ENCODE measurements at places on chromosomes 7 and 10.

GRCh38 chr7:75042831-75043703 is 30.5 kb downstream of the RCC1L start:
- no peak for DNase-seq

GRCh38 chr10:4243651-4244050 is 458.6 kb upstream of the KLF6 start:
- DNase-seq = peak; percentile 99

GRCh38 chr10:92574548-92575261 is 812 bp upstream of the IDE start:
- DNase-seq = peak; percentile 57

DNA sequence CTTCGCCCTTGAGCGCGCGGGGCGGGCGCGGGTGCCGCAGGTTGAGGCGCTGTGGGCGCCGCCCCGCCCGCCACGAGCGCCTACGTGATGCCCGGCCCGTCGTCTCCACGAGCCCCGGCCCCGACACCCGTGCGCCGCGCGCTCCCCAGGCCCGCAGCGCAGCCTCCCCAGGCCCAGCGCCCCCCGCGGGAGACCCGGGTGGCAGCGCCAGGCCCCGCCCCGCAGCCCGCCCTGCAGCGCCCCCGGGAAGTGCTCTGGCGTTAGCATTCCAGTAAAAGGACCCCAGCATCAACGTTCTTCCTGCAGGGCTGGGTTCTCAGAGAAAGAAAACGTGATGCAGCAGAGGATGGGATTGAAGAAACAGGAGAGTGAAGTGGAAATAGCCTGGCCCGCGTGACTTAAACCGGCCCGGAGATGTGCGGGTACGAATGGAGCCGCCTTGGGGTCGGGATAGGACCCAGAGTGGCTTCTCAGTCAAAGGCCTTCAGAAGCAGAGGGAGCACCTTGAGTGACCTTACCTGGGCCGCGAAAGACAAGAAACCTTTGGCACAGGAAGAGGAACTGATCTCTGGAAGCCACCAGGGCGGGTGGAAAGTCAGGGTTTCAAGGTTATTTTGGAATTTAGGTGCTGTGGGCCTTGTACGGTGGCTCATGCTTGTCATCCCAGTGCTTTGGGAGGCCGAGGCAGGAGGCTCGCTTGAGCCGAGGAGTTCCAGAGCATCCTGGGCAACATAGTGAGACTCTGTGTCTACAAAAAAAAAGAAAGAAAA is 1.8 kb downstream of the PFKP start:
- no peak for DNase-seq

- DNase-seq = no peak
These were observed 12.7 kb upstream of the PPIF start for GRCh38 chr10:79334573-79334972.

- DNase-seq = peak; percentile 77
These were observed 35.9 kb upstream of the ANK3 start for GRCh38 chr10:60425392-60426110.

DNA sequence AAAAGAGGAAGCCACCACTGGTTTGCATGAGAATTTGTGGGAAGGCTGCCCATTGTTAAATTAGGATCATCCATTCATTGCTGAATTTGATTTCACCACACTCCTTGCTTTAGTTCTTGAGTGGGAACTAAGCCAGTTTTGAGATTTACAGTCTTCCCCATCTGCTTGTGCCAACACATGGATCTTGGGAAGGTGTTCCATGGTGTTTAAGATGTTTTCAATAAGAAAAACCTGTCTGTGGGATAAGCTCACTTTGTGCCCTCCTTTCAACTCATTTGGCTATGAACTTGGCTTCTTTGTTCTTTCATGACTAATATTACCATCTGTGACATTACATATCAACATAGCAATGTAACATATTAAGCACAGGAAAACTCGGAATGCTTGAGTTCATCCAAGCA is 73.2 kb downstream of the INHBA start:
- DNase-seq = peak; percentile 6

GRCh38 chr10:34102237-34102673 is 712.8 kb downstream of the PARD3 start:
- DNase-seq = peak; percentile 68

- DNase-seq = no peak
These were observed 52.6 kb downstream of the EVX1 start for GRCh38 chr7:27295236-27295635.

GRCh38 chr10:45373003-45373575 is 927 bp upstream of the ALOX5 start:
- DNase-seq = no peak

DNA sequence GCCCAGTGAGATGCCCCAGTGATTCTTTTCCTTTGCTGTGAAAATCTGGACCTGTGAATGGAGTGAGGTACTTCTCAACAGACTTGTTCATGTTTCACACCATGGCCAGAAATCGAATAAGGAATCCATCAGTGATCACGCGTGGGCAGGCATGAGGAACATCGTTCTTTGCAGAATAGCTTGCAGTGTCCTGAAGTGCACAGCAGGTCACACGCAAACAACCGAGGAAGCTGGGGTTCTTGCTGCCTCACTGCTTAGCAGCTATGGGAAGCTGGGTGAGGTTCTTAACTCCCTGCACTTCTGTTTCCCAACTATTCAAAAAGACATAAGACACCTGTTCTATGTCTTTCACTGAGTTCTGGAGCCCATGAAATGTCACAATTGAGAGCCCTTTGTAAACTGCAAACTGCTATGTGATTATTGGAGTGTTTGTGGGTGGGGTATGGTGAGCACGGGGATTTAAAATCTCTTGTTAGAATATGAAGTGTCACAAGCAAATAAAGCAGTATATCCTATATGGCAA is 253.4 kb downstream of the KIAA1217 start:
- DNase-seq = no peak

DNA sequence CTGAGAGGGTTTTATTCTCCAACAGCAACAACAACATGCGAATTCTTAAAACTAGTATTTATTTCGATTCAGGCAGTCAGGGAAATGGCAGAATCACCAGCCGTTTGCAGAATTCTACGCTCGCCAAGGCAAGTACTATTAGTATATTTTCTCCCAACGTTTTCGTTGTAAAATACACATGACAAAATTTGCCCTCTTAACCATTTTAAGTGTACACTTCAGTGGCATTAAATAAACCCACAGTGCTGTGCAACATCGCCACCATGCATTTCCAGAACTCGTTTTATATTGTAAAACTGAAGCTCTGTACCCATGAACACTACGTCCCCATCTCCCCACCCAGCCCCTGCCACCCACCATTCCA is 10.8 kb downstream of the EN2 start:
- DNase-seq = no peak

- DNase-seq = no peak
These were observed 69.1 kb downstream of the NKX6-2 start for GRCh38 chr10:132716691-132717490.

GRCh38 chr10:122911889-122912484 is 1.6 kb downstream of the FAM24A start:
- DNase-seq = peak; percentile 47

GRCh38 chr7:82414389-82414788 is 29.2 kb downstream of the CACNA2D1 start:
- DNase-seq = no peak

GRCh38 chr7:131586259-131586658 is 29.8 kb upstream of the PODXL start:
- DNase-seq = no peak

- no peak for DNase-seq
These were observed 49.0 kb downstream of the ZRANB1 start for GRCh38 chr10:124990671-124991625.

DNA sequence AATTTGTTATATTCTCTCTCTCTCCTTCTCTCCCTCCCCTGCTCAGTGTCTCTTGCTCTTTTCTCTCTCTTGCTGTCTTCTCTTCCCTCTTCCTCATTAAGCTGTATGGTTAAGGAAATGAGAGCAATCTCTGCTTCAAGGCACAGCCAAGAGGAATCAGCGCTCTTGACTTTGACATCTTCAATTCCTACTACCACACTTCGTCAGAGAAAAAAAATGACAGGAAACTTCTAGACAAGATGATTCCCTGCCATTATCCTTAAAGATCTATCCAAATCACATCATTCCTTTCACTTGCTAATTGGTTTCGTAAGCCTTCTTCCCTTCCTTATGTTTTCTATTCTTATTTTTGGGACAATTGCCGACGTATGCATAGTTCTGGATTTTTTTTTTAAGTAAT is 425.0 kb downstream of the KCNMA1 start:
- no peak for DNase-seq

GRCh38 chr10:73159038-73159648 is 8.7 kb downstream of the ECD start:
- peak; percentile 38 for DNase-seq

DNA sequence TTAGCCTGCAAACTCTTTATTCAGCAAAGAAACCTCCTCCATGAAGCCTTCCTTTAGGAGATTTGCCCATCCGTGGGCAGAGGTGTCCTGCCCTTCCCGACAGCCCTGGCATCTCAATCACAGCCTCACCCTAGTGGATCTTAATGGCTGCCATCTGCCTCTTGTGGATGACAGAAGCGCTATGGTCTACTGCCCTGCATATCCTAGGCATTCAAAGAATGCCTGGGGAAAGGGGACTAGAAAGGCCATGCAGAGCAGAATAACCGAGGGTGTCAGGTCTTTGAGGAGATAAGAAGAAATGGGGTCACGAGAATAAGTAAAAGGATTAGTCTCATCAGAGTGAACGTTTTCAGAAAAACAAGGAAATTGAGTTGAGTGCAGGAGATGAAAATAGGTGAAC is 57.7 kb upstream of the SPOCK2 start:
- no peak for DNase-seq

DNA sequence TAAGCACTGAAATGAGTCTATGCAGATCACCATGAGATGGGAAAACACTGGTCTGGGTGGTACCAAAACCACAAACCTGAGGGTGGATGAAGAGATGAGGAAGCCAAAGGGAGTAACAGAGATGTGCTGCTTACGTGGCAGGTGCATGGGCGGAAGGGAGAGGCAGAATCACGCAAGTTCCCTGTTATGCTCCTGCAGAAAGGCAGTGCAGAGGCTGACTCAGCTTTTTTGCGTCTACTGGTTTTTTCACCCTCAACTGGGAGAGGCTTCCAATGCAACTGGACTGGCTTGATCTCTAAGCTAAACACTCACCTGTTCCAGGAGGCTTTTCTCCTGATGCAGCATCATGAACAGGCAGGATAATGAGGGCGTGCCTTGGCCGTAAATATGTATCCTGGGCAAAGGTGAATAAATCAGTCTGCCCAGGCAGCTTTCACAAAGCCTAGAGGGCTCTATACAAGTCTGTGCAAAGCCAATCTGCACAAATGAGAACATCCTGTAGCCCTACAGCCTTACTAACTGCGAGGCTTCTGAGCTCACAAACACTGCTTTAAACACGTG is 95.4 kb upstream of the AFAP1L2 start:
- no peak for DNase-seq

DNA sequence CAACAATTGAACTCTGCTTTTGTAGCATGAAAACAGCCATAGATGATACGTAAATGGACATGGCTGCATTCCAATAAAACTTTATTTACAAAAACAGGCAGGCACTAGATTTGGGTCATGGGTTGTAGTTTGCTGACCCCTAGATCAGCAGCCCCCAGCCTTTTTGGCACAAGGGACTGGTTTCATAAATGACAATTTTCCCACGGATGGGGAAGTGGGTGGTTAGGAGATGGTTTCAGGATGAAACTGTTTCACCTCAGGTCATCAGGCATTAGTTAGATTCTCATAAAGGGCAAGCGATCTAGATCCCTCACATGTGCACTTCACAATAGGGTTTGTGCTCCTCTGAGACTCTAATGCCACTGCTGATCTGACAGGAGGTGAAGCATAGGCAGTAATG is 16.5 kb upstream of the ANK3 start:
- DNase-seq = no peak

- DNase-seq = no peak
These were observed 78.0 kb downstream of the WDR37 start for GRCh38 chr10:1134156-1134555.

- DNase-seq = no peak
These were observed 3.5 kb upstream of the CCDC126 start for GRCh38 chr7:23593706-23594105.

- DNase-seq = no peak
These were observed 41.1 kb downstream of the COBL start for GRCh38 chr7:51275532-51275931.

GRCh38 chr7:50266635-50267386 is 37.7 kb upstream of the IKZF1 start:
- no peak for DNase-seq

DNA sequence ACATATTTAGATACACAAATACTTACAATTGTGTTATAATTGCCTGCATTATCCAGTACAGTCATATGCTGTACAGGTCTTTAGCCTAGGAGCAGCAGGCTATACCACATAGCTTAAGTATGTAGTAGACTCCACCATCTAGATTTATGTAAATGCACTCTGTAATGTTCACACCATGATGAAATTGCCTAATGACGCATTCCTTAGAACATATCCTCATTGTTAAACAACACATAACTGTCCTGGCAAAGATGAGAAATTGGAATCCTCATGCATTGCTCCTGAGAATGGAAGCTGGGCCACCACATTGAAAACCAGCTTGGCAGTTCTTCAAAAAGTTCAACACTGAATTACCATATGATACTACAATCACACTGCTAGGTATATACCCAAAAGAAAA is 1002.8 kb upstream of the CELF2 start:
- DNase-seq = peak; percentile 13

GRCh38 chr7:106736508-106737201 is 75.7 kb upstream of the CCDC71L start:
- peak; percentile 84 for DNase-seq

DNA sequence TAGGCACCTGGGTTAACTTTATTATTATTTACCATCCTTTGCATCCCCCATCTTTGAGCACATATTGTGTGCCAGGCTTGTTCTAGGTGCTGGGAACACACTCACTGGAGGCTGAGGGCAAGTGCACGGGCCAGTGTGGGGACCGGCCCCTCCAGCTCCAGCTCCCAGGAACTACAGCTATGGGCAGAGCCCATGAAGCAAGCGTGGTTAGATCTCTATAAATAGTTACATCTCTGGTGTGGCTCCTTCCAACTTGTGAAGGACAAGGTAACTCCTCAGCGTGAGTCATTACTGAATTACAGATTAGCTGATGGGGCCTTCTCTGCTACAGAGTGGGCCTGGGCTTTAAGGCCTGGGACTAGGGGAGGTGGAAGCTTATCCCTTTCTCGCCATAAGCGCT is 583.5 kb downstream of the SDK1 start:
- no peak for DNase-seq

- DNase-seq = no peak
These were observed 85.3 kb upstream of the PPP2R2D start for GRCh38 chr10:131815266-131816156.

- no peak for DNase-seq
These were observed 141.7 kb downstream of the AUTS2 start for GRCh38 chr7:69739931-69740431.

DNA sequence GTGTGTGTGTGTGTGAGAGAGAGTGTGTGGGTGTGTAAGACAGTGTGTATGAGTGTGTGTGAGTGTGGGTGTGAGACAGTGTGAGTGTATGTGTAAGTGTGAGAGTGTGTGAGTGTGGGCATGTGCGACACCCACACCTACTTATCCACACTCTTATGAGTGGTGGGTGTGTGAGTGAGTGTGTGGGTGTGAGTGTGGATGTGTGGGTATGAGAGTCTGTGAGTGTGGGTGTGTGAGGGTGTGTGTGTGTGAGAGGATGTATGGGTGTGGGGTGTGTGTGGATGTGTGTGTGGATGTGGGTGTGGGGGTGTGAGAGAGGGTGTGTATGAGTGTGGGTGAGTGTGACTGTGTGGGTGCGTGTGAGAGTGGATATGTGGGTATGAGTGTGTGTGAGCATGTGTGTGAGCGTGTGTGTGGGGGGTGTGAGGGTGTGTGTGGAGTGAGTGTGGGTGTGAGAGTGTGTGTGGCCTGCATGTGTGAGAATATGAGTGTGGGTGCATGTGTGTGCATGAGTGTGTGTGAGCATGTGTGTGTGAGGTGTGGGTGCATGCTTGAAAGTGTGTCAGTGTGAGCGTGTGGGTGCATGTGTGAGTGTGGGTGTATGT is 15.1 kb downstream of the VWC2 start:
- no peak for DNase-seq
